Activated gamma-delta T cell (primary cell): ENCODE measurements at places on chromosomes 11 and 22.

DNA sequence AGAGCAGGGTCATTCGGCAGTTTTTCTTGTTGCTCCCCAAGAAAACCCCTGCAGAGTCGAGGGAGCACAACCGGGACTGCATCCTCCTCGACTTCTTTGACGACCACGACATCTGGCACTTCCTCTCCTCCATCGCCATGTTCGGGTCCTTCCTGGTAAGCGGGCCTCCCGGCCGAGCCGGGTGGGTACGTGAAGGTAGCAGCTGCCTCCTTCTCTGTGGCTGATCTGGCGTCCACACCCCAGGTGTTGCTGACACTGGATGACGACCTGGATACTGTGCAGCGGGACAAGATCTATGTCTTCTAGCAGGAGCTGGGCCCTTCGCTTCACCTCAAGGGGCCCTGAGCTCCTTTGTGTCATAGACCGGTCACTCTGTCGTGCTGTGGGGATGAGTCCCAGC, 3.4 kb upstream of the TAGLN start:
- no peak for DNase-seq

DNA sequence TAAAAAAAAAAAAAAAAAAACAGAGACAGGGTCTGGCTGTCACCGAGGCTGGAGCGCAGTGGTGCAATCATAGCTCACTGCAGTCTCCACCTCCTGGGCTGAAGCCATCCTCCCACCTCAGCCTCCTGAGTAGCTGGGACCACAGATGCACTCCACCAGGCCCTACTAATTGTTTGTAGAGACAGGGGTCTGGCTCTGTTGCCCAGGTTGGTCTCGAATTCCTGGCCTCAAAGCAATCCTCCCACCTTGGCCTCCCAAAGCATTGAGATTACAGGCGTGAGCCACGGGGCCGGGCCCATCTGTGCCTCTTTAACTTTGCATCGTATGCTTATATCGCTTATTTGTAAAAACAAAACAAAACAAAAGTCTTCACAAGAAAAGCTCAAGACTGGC, 3.1 kb downstream of the CPT1A start:
- DNase-seq, result no peak

DNA sequence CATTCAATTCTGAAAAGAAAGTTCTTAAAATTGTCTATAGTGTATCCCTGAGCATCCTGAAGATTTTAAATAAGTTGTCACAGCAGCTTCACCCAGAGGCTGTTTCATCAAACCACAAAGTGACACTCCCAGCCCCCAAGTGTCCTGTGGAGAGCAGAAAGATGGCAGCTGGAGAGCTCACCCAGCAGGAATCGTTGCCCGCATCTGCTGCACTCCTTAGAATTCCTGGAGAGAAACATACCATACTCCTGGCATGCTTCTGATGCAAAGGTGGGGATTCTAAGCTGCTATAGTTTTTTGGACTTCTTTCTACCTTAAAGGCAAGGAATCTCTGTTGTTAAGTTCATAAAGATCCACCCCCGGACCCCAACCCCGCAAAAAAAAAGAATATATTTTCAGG, 13.5 kb upstream of the CYB5R2 start:
- DNase-seq, result no peak

DNA sequence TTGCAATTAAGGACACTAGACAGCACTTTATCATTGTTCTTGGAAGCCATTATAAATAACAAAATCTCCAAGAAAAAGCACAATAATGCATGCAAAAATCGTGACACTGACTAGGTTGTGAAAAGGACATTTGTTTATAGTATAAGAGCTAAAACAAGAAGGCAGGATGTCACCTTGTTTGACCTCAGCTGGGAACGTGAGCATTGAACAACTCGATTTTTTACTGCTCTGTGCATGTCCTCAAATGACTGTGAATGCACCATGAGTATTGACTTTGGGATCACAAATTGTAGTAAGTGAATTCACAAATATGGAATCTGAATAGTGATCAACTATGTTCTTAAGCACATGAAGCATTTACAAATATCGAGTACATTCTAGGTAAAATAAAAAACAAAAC, 35.3 kb upstream of the ARHGAP20 start:
- no peak for DNase-seq

GRCh38 chr11:2377511-2378443, 667 bp downstream of the CD81 start:
- DNase-seq, result peak; percentile 50
